A673 (cell line): ENCODE measurements at places on chromosomes 7 and 10. TPM values are rescaled to one million over a fixed set of nuclear protein-coding genes. Genes with fewer than 3 reads are reported as not detected.

ANKRD61 gene
- total RNA-seq: 0.98 and 1.1 TPM in 2 replicates

PKD2L1 gene
- total RNA-seq: not detected in 2 replicates

PANK1 gene
- 18.5 and 19.2 TPM in 2 replicates for total RNA-seq

- no peak overlapping the region for H3K4me3 ChIP-seq
- H3K36me3 ChIP-seq: no peaks in the 10 kb centered on the region
- no peaks in the 10 kb centered on the region for H3K27me3 ChIP-seq
Measured at GRCh38 chr10:63919575-63920279, 398.5 kb downstream of the REEP3 start.

GRCh38 chr7:100965723-100966541 lies 3.4 kb upstream of the MUC12 start:
- peak overlapping the region; percentile 41 for H3K4me3 ChIP-seq
- H3K36me3 ChIP-seq: no peaks in the 10 kb centered on the region
- H3K27me3 ChIP-seq: peaks cover 67% of the 10 kb centered on the region
- peaks cover 11% of the 10 kb centered on the region for H3K4me1 ChIP-seq

GRCh38 chr10:13969118-13969791 lies 361.5 kb downstream of the FRMD4A start:
- H3K36me3 ChIP-seq: no peaks in the 10 kb centered on the region
- DNase-seq: no peak
- no peak overlapping the region for H3K27ac ChIP-seq
- H3K27me3 ChIP-seq: no peaks in the 10 kb centered on the region

GRCh38 chr7:130890176-130891020 lies 156.4 kb upstream of the KLF14 start:
- DNase-seq: no peak
- H3K36me3 ChIP-seq: peaks cover 72% of the 10 kb centered on the region
- no peak overlapping the region for H3K27ac ChIP-seq
- H3K27me3 ChIP-seq: no peaks in the 10 kb centered on the region
- H3K4me1 ChIP-seq: peaks cover 88% of the 10 kb centered on the region

ATP6V1F gene
- total RNA-seq: 148 and 152 TPM in 2 replicates

DNA sequence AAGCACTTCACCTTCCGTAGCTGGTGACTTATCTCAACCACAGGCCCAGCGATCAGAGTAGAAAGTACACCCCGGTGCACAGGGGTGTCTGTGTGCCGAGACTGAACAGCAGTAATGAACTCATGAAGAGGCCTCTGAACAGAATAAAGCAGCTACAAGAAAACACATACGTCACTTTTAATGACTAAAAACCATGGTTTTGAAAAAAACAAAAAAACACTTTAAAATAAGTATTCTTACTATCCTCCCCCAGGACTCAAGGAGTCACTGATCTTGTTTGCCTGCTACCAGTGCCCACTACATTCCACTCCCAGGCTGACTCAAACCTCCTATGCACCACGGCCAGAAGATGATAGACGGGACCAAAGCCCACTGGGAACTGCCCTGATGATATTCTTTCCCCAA lies 53.8 kb downstream of the NCAPG2 start:
- peaks cover 68% of the 10 kb centered on the region for H3K36me3 ChIP-seq
- H3K4me3 ChIP-seq: no peak overlapping the region

VAX1 gene
- total RNA-seq: 65.1 and 74.4 TPM in 2 replicates

NXPH1 gene
- not detected in 2 replicates for total RNA-seq

GIMAP4 gene
- not detected in 2 replicates for total RNA-seq

SFRP5 gene
- total RNA-seq: not detected in 2 replicates
